EL (cell line): ENCODE measurements at places on chromosomes 13 and 19.

- DNase-seq: peak; percentile 29
Measured at GRCh38 chr19:17281391-17282304, at the start of gene ANKLE1. ANKLE1 (plus strand) TSS chr19:17281901; CDS start chr19:17281921, 20 bp downstream.

GRCh38 chr19:14375582-14376291 lies 5.5 kb upstream of the ADGRE5 start:
- no peak for DNase-seq

DNA sequence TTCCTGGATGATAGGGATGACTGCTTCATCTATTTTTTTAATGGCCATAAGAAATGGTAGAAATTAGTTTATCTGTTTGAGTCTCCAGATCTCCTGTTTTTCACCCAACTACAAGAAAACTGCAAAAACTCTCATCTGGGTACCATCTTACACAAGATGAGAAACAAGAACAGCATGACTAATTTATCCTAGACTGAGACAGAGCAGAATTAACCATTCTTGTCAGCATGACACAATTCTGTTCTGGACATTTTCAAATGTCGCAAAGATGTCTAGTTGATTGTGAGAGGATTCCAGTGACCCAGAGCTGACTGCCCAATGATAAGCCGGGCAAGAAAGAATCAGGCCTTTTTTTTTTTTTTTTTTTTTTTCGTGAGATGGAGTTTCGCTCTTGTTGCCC lies 12.8 kb downstream of the ZNF43 start:
- no peak for DNase-seq

DNA sequence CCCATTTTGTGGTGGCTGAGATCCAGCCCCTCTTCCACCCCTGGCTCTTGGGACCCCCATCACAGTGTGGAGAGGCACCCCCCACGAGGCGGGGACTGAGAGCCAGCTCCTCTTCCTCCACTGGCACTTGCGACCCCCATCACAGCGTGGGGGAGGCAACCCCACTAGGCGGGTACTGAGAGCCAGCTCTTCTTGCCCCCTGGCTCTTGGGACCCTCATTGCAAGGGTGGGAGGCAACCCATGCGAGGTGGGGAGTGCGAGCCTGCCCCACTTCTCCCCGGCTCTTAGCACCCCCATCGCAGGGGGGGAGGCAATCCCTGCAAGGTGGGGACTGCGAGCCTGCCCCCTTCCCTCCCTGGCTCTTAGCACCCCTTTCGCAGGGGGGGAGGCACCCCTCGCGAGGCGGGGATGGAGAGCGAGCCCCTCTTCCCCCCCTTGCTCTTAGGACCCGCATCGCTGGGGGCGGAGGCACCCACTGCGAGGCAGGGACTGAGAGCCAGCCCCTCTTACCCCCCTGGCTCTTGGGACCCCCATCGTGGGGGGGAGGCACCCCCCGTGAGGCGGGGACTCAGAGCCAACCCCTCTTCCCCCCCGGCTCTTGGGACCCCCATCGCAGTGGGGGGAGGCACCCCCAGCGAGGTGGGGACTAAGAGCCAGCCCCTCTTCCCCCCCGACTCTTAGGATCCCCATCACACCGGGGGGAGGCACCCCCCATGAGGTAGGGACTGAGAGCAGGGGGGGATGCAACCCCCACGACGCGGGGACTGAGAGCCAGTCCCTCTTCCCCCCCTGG lies 364.6 kb upstream of the SPRY2 start:
- no peak for DNase-seq

DNA sequence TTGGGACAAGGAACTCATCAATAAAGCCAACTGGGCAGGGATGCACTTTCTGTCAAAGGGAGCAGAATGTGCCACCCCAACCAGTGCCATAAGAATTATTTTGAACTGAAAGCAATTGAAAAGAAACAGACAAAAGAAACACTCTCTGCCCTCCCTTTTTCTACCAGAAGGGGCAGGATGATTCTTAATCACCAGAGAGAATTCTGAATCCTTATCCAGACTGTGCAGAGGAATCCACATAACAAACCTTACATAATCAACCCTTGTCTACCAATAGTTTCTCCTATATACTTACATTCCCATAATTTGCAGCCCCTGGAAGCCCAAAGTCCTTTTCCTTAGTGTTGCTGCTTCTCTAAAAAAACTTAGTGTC lies 520.7 kb upstream of the NBEA start:
- no peak for DNase-seq

GRCh38 chr13:113816254-113816929 lies 47.5 kb downstream of the GAS6 start:
- no peak for DNase-seq

DNA sequence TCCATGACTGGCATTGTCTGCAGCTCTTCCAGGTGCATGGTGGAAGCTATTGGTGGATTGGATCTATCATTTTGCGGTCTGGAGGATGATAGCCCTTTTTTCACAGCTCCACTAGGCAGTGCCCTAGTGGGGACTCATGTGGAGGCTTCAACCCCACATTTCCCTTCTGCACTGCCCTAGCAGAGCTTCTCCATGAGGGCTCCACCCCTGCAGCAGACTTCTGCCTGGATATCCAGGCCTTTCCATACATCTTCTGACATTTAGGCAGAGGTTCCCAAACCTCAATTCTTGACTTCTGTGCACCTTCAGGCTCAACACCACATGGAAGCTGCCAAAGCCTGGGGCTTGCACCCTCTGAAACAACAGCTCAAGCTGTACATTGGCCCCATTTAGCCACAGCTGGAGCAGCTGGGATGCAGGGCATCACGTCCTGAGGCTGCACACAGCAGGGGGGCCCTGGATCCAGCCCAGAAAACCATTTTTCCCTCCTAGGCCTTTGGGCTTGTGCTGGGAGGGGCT lies 800.2 kb upstream of the MIR17HG start:
- DNase-seq: no peak

GRCh38 chr19:35553385-35554000 lies 8.1 kb downstream of the TMEM147 start:
- DNase-seq: no peak

GRCh38 chr19:57288373-57288772 lies 8.1 kb downstream of the ZNF460 start:
- DNase-seq: no peak

GRCh38 chr13:43136920-43137575 lies 113.7 kb downstream of the DNAJC15 start:
- no peak for DNase-seq

GRCh38 chr19:19964416-19964815 lies 63.7 kb downstream of the ZNF93 start:
- no peak for DNase-seq

DNA sequence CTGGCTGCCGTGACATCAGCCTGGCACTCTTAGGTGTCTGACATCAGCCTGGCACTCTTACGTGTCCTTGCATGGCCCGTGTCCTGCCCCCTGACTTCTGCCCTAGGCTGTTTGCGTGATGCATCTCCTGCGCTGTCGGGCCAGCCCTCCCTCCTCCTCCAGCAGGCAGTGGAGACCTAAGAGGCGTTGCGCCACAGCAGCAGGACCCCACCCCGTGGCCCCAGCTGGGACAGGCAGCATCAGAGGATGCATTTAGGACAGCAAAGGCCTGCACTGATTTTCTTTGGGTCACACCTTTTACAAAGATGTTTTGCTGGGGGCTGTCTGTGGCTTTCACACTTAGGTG lies 65.3 kb downstream of the GPR12 start:
- no peak for DNase-seq

- no peak for DNase-seq
Measured at GRCh38 chr19:14337510-14337909, 43.7 kb upstream of the ADGRE5 start.

DNA sequence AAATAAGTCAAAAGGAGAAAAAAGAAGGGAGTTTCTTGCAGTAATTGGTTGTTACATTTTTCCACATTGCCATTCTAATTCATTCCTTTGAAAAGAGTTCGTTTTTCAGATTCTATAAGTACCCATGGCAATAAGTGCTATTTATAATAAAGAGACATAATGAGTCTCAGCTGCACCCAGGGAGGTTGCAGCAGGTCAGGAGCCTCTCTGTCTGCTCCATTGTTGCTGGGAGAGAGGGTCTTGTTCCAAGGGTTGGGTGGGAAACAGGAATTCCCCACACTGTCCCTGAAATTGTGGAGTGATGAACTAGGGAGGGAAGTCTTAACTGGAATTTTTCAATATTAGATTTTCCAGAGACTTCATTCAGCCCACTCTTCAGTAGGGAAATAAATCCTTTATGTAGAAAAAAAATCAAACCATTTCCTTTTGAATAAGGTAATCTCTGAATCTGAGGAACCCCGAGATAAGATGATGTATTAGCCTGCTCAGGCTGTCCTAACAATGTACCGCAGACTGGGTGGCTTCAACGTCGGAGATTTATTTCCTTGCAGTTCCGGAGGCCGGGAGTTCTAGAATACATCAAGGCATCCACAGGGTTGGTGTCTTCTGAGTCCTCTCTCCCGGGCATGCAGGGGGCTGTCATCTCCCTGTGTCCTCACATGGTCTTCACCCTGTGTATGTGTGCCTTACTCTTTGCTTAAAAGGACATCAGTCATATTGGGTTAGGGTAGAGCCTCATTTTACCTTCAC lies 342.7 kb upstream of the TMTC4 start:
- DNase-seq: no peak

- peak; percentile 68 for DNase-seq
Measured at GRCh38 chr19:54207983-54208783, 7.5 kb downstream of the RPS9 start.

- DNase-seq: no peak
Measured at GRCh38 chr19:55353356-55353802, 1.1 kb downstream of the COX6B2 start.

DNA sequence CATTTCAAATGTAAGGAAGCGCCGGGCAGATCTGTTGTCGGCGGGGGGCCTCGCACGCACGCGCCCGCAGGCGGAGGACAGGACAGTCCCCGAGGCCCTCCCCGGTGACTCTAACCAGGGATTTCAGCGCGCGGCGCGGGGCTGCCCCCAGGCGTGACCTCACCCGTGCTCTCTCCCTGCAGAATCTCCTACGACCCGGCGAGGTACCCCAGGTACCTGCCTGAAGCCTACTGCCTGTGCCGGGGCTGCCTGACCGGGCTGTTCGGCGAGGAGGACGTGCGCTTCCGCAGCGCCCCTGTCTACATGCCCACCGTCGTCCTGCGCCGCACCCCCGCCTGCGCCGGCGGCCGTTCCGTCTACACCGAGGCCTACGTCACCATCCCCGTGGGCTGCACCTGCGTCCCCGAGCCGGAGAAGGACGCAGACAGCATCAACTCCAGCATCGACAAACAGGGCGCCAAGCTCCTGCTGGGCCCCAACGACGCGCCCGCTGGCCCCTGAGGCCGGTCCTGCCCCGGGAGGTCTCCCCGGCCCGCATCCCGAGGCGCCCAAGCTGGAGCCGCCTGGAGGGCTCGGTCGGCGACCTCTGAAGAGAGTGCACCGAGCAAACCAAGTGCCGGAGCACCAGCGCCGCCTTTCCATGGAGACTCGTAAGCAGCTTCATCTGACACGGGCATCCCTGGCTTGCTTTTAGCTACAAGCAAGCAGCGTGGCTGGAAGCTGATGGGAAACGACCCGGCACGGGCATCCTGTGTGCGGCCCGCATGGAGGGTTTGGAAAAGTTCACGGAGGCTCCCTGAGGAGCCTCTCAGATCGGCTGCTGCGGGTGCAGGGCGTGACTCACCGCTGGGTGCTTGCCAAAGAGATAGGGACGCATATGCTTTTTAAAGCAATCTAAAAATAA lies 18.2 kb downstream of the IL17D start:
- DNase-seq: peak; percentile 82

DNA sequence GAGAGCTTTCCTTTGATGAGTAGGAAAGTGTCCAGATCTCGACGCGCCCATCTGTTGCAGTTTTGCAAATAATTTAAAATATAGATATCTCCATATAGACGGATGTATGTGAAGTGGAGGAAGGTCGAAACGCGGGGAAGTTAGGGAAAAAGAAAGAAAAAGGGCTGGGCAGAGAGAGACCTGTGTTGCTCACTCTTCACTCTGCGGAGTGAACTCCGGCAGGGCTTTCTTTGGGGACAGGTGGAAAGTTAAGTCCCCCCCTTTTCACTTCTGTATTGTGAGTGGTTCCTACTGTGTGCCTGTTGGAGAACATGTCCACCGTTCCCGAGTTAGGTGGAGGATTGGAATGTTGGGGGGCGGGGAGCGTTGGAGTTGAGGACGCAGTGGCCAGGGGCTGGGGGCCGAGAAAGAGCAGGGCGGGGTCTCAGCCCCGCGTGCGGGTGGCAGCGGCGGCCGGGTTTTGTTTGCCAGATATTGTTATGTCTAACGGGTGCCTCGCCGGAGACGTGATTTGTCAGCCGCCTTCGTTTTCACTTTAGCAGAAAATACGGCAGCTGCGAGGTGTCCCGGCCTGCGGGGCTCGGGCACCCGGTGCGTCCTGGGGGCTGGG lies 145.1 kb upstream of the ZNF536 start:
- no peak for DNase-seq

GRCh38 chr19:55161571-55162322 lies 4.2 kb upstream of the TNNI3 start:
- DNase-seq: no peak

DNA sequence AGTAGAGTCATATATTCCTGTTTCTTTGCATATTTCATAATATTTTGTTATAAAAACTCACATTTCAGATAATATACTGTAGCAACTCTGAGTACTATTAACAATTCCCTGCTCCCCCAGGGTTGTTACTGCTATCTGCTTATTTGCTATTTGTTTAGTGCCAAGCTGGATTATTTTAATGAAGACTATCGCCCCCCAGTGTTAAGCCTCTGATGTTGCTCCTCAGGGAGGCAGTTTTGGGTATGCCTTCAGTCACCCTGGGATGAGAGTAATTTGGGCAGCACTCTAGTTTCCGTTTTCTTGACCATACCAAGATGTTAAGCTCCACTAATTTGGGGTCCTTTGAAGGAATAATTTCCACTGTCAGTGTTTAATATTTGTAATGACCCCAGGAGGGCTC lies 46.0 kb downstream of the MICU2 start:
- peak; percentile 39 for DNase-seq

DNA sequence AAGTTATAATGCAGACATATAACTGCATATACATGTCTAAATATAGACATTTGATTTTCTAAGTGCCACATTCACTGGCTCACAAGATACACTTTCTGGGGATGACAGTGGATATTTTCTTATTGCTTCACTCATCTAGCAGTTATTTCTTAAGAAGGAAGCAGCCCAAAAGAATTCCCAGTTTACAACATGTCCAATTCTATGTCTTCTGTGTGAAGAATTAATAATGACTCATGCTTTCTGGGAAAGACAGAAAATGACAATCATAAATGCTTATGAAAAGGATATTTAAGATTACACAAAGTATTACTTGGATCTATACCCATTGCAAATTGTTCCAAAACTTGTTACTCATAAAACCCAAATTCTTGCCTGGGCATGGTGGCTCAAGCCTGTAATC lies 543.4 kb downstream of the SUCLA2 start:
- peak; percentile 48 for DNase-seq

DNA sequence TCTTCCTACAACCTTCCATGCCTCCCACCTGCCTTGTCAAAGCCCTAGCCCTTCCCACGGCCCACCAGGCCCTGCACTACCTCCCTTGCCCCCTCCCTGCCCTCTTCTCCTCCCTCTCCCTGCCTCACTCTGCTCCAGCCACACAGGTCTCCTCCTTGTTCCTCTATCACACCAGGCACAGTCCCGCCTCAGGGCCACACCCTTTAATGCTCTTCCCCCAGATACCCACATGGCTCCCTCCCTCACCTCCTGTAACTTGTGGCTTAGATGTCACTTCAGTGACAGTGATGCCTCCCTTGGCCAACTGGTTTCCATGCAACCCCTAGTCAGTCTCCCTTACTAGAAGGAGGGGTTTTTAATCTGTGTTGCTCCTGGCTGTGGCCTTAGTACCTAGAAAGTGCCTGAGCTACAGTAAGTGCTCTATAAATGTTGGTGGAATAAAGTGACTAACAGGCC lies 1.3 kb downstream of the SIRT6 start:
- no peak for DNase-seq
